ENCODE measurements at places on chromosomes 2 and 18. TPM values are rescaled to one million over a fixed set of nuclear protein-coding genes. Genes with fewer than 3 reads are reported as not detected.

DNA sequence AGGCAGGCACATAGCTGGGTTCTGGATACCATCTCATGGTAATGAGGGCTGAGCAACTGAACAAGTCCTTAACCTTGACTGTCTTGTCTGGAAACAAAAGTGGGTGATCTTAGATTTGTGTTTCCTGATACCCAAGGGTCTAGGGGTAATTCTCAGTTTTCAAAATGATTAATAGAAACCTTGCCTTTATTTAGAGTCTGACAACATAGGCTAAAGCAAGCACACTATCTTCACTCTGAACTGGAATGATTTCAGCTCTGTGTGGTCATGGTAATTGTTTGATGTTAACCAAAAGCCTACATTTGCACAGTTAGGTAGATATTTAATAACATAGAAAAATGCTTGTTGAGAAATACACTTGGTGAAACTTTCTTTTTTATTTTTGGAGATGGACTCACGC, 6.8 kb upstream of the LAMA3 start:
- no peak for DNase-seq

DNA sequence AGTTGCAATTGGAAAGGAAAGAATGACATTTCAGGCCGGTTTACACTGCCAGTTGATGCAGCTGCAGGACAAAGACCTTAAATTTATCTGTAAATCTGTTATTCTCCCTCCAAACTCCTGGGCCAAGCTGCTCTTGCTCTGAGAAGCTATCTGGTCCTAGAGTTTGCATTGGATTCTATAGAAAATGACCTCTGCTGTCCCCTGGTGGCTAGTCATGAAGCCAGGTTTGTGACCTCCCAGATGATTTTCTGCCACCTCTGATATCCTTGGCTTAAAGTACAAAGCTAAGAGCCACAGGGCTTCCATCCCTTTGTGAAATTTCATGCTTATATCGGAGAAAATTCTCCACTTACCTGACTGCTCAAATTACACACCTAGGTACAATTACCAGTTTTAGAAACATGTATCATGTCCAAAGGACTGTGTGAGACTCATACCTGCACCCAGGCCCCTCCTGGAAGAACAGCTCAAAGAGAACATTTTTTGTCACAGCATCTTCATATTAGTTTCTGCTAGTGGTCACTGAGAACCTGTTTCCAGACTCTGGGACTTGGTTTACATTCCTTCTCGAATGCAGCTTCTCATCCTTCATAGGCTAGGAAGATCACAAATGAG, 28.9 kb upstream of the IER3IP1 start:
- DNase-seq = no peak

- DNase-seq = no peak
Measured at GRCh38 chr2:190685333-190685732, 36.5 kb downstream of the NAB1 start.

Gene SERPINB4
- total RNA-seq = not detected

- DNase-seq = no peak
Measured at GRCh38 chr2:3379339-3379646, 201 bp upstream of the TRAPPC12 start.

DNA sequence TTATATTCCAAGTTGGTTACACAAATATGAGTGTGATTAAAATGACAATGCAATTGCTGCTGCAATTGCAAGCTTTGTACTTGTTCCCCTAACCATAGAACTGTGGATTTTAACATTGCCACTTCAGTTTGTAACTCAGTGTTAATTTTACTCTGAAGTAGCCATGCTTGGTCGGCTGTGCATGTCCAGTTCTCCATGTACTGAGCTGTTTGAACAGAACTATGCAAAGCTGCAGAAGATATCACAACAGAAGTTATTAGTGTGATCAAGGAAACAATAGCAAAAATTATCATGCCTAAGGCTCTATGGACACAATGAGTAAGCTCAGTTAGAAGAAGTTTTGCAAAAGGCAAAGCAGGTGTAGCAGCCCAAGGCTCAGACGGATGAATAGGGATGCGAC, 45.3 kb downstream of the CXCR4 start:
- no peak for DNase-seq

DNA sequence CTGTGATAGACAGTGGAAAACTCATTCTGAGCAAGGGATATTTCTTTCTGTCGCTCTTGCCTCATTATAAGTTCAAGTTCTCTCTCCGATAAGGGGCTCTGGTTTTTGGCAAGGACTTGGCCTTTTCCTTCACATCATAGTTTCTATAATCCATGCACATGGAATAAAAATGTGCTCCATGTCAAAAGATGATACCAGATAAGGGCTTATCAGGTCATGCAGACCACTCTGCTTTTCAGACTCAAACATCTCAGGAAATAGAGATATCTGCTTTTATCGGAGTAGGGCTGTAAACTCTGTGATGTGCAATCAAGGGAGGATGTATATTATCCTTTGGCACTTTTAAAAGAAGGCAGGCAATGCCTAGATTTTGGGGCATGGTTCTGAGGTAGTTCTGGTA, 45.0 kb upstream of the DARS1 start:
- no peak for DNase-seq

- no peak for DNase-seq
Measured at GRCh38 chr2:71330585-71331330, 824 bp upstream of the ZNF638 start.

Gene ACADL
- total RNA-seq = 6.6 TPM

Gene WDPCP
- 9.3 TPM for total RNA-seq

Gene CNGA3
- total RNA-seq = not detected

GRCh38 chr18:79789091-79789891, 8.4 kb upstream of the KCNG2 start:
- DNase-seq = no peak

GRCh38 chr2:15636972-15637785, 45.5 kb downstream of the DDX1 start:
- DNase-seq = peak; percentile 78

Gene PROC
- not detected for total RNA-seq

- DNase-seq = no peak
Measured at GRCh38 chr2:65402323-65402722, 30.1 kb downstream of the SPRED2 start.

GRCh38 chr2:102601730-102602129, 17.6 kb upstream of the SLC9A2 start:
- no peak for DNase-seq

DNA sequence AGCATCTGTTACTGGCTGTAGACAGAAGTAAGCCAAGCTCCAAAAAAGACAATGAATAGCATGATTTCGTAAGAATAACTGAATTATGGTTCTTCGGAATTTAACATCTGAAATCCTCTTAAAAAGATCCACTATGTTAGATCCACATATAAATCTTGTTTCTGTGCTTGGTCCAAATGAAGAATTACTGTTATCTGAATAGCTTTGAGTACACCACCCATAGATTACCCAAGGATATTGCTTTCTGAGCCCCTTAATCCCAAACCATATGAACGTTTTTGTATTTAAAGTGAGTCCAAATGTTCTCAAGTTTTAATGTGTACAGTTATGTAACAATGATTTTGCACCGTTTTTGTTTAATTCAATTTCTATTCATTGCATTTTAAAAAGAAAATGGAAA, 124.9 kb downstream of the DSC3 start:
- DNase-seq = no peak

Gene KDSR
- total RNA-seq = 21.6 TPM

DNA sequence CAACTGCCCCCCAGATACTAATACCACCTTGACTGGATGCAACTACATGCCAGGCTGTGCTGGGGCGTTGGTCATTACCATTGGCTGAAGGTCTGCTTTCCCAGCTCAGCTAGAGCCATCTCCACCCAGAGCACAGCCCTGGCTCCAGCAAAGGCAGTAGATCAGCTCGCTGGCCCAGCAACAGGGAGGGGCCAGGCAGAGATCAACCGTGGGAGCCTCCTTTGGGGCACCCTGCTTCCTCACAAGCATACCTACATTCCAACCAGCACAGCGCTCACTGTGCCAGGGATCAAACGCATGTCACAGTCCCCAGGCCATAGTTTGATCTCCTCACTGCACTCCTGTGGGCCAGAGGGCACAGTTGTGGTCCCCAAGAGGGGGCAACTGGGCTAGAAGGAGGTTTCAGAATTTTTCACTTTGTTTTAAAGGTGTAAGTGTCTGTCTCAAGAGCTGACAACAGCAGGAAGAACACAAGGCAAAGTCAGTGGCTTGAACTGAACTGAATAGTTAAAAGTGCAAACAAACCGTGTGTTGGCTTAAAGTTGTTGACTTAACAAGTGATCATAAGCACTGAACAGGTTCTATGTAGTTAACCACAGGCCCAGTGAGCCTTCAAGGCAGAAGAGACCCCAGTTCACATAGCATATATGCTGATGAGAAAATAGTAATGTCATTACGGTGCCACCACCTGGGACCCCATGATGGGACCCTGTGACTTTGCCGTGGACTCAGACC, 70.1 kb upstream of the BZW1 start:
- no peak for DNase-seq

DNA sequence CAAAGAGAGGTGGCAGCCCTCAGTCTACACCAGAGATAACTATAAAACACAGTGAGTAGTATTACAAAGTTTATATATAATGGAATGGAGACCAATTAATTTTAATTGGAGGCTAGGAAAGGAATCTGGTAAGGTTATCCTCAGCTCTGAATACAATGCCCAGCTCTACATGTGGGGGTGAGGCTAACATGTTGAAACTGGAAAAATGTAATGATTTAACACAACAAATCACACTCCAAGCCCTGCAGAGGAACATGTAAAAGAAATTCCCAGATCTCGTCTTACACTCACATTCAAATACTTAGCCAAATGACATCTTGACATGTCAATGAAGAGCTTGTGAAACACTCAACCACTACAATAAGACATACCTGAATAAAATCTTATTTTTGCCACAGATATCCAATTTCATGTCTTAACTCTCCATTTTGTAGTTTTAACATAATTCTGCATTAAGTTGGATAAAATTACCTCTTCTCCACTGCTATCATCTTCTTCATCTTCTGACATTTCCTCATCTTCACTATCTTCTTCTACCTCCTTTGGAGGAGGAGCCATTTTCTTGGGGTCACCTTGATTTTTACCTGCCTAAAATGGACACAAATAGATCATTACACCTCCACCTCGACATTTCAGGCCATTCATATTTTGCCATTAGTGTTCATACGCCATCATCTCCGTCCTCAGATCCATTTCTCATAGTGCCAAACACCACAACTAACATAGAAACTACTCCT, 1.4 kb downstream of the NCL start:
- no peak for DNase-seq

DNA sequence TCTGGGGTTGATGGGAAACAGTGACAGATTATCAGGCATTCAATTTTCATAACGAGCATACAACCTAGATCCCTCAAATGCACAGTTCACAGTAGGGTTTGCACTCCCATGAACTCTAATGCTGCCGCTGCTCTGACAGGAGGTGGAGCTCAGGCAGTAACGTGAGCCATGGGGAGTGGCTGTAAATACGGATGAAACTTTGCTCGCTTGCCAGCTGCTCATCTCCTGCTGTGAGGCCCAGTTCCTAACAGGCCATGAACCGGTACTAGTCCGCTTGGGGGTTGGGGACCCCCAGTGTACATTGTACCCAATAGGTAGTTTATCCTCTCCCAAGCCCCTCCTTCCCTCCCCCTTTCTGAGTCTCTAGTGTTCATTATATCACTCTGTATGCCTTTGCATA, 94.6 kb downstream of the PTH2R start:
- DNase-seq = no peak

Gene CDK15
- 0.92 TPM for total RNA-seq

DNA sequence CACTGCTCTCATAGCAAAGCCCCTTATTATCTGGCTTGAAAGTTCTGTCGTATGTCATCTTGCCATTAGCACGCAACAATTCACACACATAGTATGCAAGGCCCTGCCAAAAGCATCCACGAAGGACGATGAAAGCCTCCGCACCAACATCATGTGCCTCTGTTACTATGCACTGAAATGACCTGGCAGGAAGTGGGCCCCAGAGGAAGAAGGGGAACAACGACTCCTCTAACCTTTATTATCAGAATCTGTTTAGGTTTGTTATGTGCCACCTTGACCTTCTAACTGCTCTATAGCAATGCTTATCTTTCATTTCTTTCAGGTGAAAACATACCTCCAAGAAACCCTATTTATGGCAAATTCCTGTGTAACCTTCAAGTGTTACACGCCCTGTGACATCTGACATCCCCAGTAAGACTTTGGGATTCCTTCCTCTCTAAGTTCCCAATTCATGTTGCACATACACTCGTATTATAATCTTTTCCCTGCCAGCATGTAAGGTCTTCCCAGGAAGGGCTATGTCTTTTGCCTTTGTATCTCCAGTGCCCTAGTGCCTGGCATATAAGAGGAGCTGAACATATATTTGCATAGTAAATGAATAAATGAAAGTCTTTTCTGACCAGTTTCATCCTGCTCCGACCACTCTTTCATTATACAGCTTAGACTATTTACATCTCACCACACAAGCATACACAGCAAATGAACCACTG, 7.0 kb upstream of the NDUFV2 start:
- no peak for DNase-seq

DNA sequence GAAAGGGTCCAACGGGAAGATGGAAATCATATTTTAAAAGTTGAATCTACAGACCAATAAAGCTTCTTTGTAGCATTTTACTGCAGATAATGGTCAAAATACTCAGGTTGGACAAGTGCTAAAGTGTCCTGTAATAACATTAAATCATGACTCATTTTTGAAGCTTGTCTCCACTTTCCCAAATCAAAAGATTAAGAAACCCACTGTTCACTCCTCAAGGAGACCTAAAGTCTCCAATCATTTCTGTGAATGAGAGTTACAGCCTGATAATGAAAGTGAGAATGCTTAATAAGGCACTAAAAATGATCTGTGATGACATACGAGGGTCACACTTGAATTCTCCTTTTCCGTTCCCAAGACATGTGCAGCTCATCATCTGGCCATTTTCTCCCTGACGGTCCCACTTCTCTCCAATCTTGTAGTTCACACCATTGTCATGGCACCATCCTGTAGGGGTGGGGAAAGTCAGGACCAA, 53.4 kb downstream of the ATIC start:
- DNase-seq = no peak
